ENCODE measurements at places on chromosomes 3 and 15.

DNA sequence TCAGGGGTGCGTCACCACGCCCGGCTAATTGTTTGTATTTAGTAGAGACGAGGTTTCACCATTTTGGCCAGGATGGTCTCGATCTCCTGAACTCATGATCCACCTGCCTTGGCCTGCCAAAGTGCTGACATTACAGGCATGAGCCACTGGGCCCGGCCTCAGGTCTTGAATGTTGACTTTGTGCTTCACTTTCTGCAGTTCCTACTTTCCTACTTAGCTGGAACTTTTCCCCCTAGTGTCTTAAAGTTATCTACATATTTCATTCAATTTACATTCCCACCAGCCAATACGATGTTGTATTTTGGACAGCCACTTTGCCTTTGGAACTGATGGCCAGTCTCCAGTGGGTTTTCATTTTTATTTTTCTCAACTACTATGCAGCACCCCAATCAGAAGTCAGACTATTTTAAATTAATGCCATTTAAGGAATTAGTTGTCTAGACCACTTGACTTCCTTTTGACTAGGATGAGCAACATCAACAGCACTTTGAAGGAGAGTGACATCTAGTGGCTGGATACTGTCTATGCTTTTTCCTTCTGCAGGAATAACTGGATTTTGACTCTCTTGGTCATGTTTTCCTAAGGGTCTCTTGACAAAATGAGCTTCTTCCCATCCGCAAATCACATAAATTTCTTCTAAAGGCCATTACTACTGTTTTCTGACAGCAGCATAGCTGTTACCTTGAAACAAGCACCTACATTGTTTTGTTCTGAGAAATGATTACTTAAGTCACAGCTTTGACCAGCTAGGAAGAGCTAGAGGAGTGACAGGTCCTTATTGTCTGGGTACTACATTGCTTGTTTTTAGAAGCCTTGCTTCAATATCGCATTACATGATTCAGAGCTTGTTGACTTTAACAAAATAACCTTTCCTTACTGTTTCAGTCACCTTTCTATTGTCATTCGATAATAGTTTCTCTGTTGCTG is 140.2 kb downstream of the ITPR1 start:
- no peak for DNase-seq

DNA sequence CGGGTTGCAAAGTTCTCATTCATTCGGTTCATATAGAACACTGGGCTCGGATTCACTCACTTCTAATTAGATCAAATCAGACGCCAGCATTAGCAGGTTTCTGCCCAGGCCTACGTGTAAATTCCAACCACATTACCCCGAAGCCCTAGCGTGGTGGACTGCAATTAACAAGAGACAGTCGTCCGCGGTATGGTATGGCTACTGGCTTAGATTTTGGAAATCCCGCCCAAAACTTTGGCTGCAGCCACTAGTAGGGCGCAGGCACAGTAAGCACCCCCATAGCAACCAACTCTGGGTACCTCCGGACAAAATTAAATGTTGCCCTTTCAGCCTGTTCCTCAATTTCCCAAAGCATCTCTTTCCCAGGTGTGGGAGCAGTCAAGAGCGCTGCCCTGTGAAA is 771 bp downstream of the RARRES1 start:
- no peak for DNase-seq

DNA sequence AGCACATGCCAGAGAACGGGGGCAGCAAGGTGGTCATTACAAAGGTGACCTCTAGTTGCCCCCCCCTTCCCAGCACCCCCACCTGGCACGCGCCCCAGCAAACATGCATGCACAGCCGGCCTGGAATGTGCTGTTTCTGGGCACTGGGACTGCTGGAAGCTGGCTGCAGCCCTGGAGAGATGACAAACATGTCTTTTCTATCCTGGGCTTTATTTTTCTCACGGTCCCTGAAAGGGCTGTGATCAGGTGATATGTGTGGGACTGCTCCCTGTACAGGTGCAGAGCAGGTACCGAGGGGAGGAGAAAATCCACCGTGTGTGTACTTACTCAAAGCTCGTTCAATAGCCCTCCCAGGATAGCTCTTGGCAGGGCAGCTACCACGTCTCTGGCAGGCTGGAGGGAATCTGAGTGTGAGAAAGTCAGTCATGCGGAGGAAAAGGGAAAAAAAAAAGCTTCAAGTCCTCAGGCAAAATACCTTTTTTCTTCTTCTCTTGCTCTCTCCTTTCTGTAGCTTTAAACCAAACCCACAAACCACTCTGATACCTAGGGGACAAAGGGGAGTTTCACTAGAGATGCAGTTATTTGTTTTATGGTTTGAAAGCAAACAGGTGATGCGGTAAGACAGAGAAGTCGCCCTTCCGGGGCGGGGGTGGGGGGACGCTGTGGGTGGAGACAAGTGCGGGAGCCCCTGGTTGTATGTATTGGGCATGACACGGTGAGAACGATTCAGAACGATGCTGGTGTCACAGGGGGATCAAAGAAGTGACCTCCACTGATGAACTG is 5.0 kb upstream of the HES1 start:
- DNase-seq: no peak

GRCh38 chr3:150733373-150733935 is 29.5 kb downstream of the SIAH2 start:
- no peak for DNase-seq

- no peak for DNase-seq
Observed at GRCh38 chr3:46130631-46131310, 77.3 kb downstream of the CCR1 start.

DNA sequence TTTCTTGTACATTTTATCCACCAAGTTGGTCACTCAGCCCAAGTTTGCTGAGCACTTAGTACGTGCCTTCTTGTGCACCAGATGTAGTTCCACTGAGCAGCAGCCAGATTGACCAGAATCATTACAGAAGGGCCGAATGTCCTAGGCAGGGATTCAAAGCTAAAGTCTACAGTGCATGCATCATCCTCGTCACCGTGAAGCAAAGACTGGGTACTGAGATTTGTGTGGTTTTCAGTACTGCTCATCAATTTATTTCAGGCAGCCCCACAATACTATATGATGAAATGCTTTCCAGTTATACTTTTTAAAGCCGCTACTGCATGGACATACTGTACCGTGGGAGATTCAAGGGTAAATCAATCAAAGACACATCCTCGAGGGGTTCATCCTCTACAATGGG is 227.0 kb downstream of the ARRDC4 start:
- DNase-seq: no peak

GRCh38 chr3:86991840-86992435 is 989 bp upstream of the VGLL3 start:
- no peak for DNase-seq

DNA sequence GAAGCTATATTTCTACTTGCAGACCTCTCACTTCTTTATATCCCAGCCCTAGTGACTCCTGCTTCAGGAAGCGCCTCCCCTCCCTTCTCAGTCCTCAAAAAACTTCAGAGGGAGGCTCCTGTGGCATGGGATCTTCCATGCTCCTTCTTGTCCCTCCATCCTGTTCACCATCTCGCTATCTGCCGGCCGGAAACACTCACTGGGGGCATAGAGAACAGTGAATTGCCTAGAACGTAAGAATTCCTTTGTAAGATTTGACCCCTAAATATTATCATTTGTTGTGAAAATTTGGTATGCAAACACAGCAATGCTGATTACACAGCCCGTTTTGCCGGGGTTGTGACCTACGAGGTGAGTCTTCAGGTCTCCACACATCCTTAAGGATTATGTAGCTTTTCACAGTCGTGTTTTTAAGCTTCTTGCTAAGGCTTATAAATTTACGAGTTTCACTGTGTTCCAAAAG is 218.7 kb upstream of the ATP10A start:
- DNase-seq: no peak

DNA sequence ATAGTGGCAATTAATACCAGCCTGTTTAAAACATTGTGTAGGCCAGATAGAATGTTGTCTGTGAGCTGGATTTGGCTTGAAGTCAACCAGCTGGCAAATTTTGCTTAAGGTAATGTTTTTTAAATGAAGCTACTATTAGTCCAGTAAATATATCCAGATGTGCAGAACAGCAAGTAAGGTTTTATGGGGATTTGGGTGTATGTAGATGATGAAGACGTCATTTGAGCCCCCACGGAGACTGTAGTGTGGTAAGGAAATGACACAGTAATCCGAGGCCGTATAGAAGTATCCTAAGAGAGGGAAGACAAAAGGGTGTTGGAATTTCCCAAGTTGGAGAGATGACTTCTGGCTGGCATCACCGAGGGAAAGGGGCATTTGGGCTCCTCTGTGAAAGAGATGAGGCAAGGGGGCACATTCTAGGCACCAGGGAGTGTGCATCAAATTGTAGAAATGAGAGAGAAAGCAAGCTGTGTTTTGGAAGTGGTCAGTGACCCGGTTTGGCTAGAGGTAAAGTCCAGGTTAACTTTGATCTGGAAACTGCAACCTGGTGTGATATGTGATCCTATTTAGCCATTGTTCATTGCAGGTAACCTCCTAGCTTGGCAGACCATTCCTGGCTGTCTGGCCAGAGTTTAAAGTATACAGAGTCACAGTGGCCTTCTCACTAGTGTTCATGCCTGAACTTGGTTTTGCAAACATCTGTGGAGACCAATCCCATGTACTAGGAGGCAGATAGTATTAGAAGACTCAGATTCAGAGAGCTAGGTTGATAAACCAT is 104.2 kb downstream of the ITPR1 start:
- DNase-seq: no peak

DNA sequence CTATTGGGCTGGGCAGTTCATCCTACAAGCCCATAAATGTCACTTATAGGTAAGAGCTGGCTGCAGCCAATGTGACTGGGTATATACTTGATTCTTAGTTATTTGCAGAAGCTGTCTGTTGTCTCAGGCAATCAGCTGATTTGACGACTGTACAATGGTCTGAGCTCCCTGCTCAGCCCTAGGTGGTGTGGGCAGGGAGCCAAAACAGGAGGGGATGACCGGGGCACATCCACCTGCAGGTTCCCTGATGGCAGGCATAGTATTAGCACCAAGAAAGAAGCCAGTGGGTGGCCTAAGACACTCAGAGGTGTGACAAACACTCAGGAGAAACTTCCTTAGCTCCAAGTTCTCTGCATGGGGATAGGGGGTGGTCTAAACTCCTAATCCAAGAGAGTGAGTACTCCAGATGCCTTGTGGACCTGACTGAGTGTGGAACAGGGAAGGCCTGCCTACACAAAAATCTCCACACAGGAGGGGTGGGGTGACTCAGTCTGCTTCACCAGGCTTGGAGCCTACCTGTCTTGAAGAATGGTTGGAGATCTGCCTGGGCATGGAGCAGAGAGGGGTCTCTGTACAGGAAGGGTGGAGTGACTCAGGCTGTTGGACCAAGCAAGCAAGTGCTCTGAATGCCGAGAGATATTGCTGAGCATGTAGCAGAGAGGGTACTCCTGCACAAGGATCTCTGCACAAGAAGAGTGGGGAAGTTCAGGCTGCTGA is 690.4 kb upstream of the NAALADL2 start:
- DNase-seq: no peak

- DNase-seq: no peak
Observed at GRCh38 chr15:64430000-64430735, 30.2 kb upstream of the ZNF609 start.

Data from mesothelial cell of epicardium (in vitro differentiated cells).